Activated naive CD8-positive, alpha-beta T cell treated with anti-CD3 and anti-CD28 coated beads, Interleukin-2, amount 10 ng/mL, durations not matched to agents 7 days and 5 days (primary cell): ENCODE measurements at places on chromosomes 16 and 17. TPM values are rescaled to one million over a fixed set of nuclear protein-coding genes. Genes with fewer than 3 reads are reported as not detected.

Gene OR4D2
- total RNA-seq: not detected

Gene PNMT
- not detected for total RNA-seq

Gene UTS2R
- total RNA-seq: not detected

Gene C16orf96
- total RNA-seq: 0.17 TPM

Gene SRL
- not detected for total RNA-seq

Gene ADGRG3
- total RNA-seq: not detected

Gene PLXDC1
- 17.9 TPM for total RNA-seq

Gene SYNGR3
- 2.2 TPM for total RNA-seq

Gene CCL2
- 9.4 TPM for total RNA-seq

Gene CNEP1R1
- total RNA-seq: 29.0 TPM

Gene SMG1
- 130 TPM for total RNA-seq

Gene SEPTIN1
- total RNA-seq: 293 TPM

Gene GCGR
- not detected for total RNA-seq

Gene MED1
- 55.0 TPM for total RNA-seq

Gene PRPSAP2
- total RNA-seq: 63.4 TPM

Gene PDP2
- 26.6 TPM for total RNA-seq

Gene PLD6
- total RNA-seq: 6.3 TPM

Gene CD300E
- not detected for total RNA-seq

Gene NTN3
- total RNA-seq: not detected

Gene THUMPD1
- total RNA-seq: 53.6 TPM

Gene SLC13A2
- not detected for total RNA-seq

Gene HSF4
- total RNA-seq: 76.8 TPM

Gene MYO15B
- total RNA-seq: 120 TPM

Gene TEKT3
- not detected for total RNA-seq

Gene PTX4
- not detected for total RNA-seq

Gene MMP28
- 0.45 TPM for total RNA-seq

Gene CAVIN1
- total RNA-seq: 5.1 TPM

Gene MEOX1
- total RNA-seq: 5.2 TPM
